ENCODE measurements at places on chromosomes 1 and 21.

- peak; percentile 97 for DNase-seq
These were observed 99.3 kb downstream of the FMN2 start for GRCh38 chr1:240190881-240191401.

- peak; percentile 38 for DNase-seq
These were observed 31.8 kb downstream of the CLEC20A start for GRCh38 chr1:178465011-178465410.

GRCh38 chr1:229645324-229645993 is 19.4 kb downstream of the URB2 start:
- no peak for DNase-seq

DNA sequence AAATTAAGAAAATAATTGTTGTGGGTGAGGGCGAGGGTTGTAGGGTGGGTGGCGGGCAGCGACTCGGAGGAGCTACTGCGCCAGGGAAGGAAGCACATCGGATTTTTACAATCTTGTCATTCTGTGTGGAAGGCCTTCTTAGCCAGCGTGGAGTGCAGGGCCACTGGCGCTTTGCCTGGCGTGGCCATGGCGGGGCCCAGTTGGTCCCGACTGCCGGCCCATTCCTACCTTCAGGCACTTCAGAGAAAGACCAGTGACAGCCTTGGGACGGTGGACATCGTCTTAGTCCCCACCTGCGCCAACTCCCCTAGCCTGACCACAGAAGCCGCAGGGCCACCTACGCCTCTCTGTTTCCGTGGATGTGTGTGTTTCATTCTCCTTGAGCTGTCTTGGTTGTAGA is 136.9 kb upstream of the NEGR1 start:
- no peak for DNase-seq

- no peak for DNase-seq
These were observed 11.6 kb upstream of the TFF1 start for GRCh38 chr21:42377951-42378340.

GRCh38 chr21:34091032-34091431 is 17.7 kb downstream of the MRPS6 start:
- DNase-seq = no peak

DNA sequence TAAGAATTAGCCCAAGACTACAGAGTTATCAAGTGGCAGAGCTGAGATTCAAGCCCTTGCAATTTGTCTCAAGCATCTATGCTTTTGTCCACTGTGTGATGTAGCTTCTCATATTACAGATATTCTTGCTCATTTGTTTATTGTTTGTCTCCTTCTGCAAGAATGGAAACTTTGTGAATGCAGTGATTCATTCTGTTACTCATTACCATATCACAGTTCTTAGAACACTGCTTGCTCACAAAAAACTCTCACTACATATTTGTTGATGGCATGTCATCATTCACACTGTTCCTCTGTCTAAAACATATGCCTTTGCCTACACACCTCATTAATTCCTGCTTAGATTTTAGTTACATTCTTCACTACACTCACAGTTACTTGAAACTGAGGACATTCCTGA is 1198.9 kb downstream of the PLA2G4A start:
- peak; percentile 69 for DNase-seq

- DNase-seq = no peak
These were observed 82.8 kb downstream of the DISP1 start for GRCh38 chr1:222897527-222898190.

GRCh38 chr1:99677416-99677815 is 31.5 kb downstream of the PALMD start:
- DNase-seq = no peak

- DNase-seq = peak; percentile 14
These were observed 51.7 kb downstream of the SLC16A1 start for GRCh38 chr1:112904071-112904830.

- no peak for DNase-seq
These were observed 15.6 kb downstream of the NTRK1 start for GRCh38 chr1:156876281-156876680.

DNA sequence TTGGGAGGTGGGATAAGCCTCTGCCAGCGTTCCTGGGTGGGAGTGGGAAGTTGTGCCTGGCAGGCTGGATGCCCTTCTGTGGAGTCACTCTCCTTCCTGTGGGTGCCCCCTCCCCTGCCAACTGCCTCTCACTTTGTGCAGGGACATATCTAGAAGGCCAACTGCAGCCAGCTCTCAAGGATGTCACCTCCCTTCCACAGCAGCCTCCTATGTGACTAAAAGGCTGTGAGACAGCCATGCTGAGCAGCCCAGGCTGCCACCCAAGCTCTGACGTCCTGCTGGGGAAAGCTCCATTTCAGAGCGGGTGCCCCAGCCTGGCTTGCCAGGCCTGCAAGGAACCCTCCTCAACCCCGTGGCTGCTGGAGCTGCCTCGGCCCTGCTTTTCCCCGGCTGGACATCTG is 19.6 kb upstream of the SLC26A9 start:
- DNase-seq = no peak

- DNase-seq = no peak
These were observed 4.3 kb downstream of the PDZK1 start for GRCh38 chr1:145702826-145703225.
